BJ (cell line): ENCODE measurements at places on chromosomes 11 and 22.

DNA sequence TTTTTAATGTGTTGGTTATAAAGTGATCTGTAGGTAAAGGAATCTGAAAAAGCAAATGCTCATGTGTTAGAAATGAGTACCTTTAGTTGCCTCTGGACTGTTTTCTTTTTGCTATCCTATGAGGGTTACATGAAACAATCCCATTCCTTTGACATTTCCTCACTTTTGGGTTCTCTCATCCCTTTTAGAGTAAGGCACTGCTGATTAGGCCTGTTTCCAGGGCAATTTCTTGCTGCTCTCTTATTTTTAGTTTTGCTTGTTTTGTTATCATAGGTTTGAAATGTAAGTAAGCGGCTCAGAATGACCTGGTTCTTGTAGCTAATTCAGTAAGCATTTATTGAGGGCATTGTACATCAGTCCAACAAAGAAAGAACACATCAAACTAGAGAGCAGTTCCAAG, 138.9 kb downstream of the DDX10 start:
- DNase-seq = no peak

DNA sequence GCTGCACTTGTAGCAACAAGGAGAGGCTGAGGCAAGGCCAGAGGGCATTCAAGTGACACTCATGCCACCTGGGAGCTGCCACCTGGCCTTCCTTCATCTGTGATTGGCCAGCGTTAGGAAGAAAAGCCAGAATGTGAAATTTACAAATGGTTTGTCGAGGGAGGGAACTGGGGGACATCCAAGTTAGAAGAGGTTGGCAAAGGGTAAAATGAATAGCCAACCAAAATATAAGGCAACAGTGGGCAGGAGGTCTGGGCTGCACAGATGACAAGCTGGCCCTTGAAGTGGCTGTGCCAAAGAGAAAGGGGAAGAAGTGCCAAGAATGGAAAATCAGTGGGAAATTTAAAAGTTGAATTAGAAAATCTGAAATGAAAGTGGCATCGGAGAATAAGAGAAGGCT, 221.4 kb downstream of the C11orf91 start:
- DNase-seq = no peak

DNA sequence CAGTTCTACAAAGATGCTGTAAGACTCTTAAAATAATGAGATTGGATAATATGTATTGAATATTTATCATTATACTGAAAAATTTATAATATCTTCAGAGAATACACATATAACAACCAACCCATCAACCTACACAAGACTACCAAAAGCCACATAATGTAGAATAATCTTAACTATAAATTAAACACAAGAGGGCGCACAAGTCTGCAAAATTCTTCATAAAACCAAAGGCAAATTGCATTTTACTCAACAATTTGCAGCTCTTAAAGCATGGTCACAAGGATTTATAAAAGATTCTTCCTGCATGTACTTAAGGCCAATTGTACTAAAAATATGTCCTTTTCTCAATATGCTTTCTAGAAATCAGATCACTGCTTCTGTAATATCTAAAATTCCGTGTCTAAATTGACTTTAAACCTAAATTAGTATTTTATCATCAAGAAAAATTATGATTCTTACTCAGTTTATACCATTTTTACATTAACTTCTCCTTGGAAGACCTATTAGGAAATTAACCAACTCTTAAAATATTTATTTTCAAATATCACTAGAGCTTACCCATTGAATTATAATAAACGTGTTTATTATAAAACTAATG, 79.0 kb downstream of the TTC28 start:
- DNase-seq = no peak

DNA sequence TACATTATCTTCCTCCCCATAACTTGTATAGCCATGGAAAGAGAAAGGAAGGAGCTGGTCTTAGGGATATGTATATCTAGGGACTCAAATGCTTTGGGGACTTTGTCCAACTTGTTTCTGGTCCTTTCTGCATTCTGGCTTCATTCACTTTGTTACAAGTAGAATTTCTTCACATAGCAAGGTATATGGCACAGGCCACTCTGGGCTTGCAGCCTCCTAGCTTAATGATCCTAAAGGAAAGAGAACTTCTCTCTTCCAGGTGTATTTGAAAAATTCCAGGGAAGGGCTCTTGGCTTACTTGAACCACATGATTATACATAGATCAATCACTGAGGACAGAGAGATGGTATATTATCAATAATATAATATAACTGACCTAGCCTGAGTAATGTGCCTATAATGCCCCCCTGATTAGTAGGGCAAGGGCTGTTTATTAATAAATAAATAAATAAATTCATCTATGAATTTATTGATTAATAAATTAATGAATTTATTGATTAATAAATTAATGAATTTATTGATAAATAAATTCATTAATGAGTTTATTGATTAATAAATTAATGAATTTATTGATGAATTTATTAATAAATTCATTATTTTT, 48.2 kb upstream of the CEP295 start:
- DNase-seq = no peak

- no peak for DNase-seq
Observed at GRCh38 chr11:78444726-78445125, 27.1 kb upstream of the GAB2 start.

DNA sequence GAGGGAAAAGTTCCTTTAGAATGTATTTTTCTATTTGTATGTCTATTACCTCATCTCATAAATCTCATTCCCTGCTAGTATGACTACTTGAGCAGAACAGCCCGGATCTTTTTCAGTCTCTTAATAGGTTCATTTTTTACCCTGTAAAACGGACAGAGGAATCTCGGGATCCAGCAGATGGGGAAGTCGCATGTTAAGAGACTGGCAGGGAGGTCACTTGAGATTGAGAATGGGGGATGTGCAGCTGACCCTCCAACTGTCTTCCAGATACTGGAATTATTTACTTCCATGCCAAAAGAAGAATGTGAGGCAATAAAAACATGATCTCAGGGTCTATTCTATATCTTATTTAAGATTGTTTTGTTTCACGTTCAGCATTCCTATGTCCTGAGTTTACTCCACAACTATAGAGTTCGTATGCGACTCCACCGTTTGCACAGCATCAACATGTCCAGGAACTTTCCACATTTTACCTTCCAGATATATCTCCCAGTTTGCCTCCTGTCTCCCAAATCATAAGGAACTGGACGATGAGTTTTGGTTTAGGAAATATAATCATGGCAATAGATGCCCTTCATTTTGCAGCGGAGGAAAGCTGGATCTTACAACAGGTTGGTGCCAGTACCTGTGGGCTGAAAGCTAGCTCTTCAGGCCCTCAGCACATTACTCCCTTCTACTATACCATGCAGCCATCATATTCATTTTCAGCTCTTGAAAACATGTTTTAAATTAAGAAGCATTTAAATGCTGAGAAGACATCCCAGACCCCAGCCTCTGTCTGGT, 181.5 kb downstream of the MAML2 start:
- DNase-seq = no peak

- DNase-seq = no peak
Observed at GRCh38 chr11:127098684-127099083, 98.1 kb upstream of the KIRREL3 start.

GRCh38 chr22:38069372-38070249, 12.4 kb downstream of the PICK1 start:
- DNase-seq = no peak

- DNase-seq = peak; percentile 14
Observed at GRCh38 chr11:132024587-132025295, 654.3 kb downstream of the NTM start.

- no peak for DNase-seq
Observed at GRCh38 chr11:25396847-25397246, 900.0 kb downstream of the LUZP2 start.

DNA sequence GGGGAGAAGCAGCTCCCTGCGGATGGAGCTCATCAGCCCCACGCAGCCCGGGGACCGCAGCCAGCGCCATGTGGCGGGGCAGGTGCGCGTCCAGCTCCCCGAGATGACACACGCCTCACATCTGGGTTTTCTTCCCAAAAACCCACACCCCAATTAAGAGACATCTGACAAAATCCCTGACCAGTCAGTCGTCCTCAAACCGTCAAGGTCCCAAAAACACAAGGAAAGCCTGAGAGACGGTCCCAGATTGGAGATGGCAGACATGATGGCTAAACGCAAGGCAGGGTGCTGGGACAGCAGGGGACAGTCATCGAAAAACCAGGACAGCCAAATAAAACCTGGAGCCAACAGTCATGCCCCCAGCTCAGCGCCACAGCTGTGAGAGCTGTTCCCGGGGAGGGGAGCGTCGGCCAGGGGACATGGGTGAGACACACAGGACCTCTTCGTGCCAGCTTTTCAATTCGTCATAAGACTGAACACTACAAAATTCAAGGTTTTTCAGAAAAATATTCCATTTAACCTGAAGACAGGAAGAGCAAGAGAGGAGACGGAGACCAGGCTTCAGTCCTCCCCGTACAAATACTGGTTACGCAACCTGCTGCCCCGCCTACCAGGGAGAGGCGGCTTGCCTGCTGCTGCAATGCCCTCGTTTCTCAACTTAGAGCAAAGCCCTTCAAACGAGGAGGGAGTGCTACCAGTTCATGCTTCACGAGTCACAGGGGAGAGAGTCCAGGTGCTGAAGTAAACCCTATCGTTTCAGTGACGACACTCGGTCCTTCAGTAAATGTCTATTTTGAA, 10.5 kb downstream of the TOLLIP start:
- DNase-seq = peak; percentile 11

GRCh38 chr11:2194877-2195755, 23.5 kb upstream of the TH start:
- no peak for DNase-seq

GRCh38 chr22:29078869-29079207, 6.0 kb downstream of the KREMEN1 start:
- DNase-seq = no peak

- no peak for DNase-seq
Observed at GRCh38 chr22:42754658-42755057, 34.0 kb upstream of the A4GALT start.

DNA sequence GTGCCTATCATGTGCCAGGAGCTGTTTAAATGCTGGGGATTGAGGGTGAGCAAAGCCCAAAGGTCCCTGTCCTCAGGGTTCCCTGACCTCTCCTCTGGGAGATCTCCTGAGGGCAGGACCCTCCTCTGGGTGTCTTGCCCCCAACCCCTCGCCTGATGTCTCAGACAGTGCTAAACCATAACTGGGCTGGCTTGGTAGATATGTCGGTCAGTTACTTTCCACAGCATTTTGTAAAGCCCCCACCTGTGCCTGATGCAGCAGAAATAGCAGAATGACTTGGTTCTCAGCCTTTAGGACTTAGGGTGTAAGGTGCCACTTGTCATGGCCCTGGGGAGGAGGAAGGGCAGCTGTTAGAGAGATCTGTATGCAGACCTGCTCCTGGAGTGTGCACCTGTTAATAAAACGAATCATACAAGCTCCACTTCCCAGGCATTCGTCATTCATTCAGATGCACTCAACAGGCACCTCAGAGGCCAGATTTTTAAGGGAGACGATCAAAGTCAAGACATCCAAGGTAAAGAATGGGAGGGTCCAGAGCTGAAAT, 88.1 kb downstream of the TP53I11 start:
- DNase-seq = no peak

DNA sequence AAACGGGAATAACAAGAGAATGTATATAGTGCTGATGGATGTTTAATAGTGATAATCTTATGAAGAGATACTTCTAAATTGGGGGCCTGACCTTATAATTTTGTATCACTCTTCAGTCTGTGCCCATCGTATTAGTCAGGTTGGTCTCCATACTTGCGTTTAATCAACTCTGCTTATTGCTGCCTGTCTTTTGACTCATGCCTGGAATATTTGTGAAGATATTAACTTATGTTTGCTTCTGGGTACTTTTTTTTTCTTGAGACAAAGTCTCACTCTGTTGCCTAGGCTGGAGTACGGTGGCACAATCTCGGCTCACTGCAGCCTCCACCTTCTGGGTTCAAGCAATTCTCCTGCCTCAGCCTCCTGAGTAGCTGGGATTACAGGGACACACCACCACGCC, 24.0 kb downstream of the TMEM135 start:
- no peak for DNase-seq

GRCh38 chr22:31944700-31945442, 536 bp downstream of the YWHAH start:
- no peak for DNase-seq

DNA sequence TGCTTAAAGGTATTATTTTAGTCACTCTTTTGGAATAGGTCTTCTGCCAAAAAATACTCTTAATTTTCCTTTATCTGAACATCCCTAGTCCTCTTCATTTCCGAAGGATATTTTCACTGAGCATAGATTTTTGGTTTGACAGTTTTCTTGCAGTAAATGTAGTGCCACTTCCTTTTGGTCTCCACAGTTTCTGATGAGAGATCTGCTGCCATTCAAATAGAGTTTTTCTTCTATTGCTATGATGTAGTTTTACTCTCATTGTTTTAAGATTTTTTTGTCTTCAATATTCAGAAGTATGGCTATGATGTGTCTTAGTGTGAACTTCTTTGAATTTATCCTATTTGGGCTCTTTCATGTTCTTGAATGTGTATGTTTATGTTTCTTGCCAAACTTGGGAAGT, 281.1 kb upstream of the SORL1-AS1 start:
- no peak for DNase-seq

GRCh38 chr11:107549253-107549953, 16.1 kb downstream of the ALKBH8 start:
- DNase-seq = no peak

DNA sequence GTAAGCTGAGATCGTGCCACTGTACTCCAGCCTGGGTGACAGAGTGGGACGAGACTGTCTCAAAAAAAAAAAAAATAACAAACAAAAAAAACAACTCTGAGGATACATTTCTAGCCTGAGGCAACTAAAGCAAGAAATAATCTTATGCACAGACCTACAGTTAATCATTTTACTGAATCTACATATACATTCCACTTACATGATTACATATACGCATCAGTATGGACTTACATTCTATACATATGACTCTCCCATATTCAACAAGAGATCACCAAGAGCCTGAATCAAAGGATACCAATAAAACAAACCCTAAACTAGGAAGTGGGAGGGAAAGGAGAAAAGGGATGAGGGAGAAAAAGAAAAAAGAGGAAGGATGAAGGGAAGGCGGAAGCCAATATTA, 1.1 kb downstream of the ALG8 start:
- DNase-seq = no peak

DNA sequence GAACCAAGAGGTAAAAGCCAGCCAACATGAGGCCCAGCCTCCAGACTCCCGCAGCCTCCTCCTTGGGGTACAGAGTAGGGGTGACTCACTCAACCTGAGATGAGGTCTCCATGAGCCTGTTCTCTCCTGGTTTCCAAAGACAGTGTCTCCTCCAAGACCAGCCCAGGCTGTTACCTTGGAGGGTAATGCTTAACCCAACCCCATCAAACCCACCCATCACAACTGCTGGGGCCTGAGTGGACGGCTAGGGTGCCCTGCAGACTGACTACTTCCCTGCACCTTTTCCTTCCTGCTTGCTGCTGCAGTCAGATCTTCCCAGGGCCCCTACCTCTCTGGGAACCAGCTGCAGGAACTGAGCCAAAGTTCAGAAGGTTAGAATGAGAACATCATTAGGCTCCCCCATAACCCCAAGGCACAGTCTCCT, 5.1 kb upstream of the NOL12 start:
- DNase-seq = no peak

GRCh38 chr11:67261946-67262681, 4.2 kb upstream of the GRK2 start:
- no peak for DNase-seq

GRCh38 chr22:44955102-44955501, 54.7 kb downstream of the PHF21B start:
- no peak for DNase-seq
